Testis (tissue), 5 donors: ENCODE measurements at places on chromosomes 13 and 19. TPM values are rescaled to one million over a fixed set of nuclear protein-coding genes. Genes with fewer than 3 reads are reported as not detected.

GRCh38 chr13:99434258-99434788, 66.9 kb upstream of the TM9SF2 start:
- DNase-seq, result no peak
- peaks cover 6% of the 10 kb centered on the region for H3K4me1 ChIP-seq
- no peak overlapping the region for H3K27ac ChIP-seq
- H3K4me3 ChIP-seq, result no peak overlapping the region

DNA sequence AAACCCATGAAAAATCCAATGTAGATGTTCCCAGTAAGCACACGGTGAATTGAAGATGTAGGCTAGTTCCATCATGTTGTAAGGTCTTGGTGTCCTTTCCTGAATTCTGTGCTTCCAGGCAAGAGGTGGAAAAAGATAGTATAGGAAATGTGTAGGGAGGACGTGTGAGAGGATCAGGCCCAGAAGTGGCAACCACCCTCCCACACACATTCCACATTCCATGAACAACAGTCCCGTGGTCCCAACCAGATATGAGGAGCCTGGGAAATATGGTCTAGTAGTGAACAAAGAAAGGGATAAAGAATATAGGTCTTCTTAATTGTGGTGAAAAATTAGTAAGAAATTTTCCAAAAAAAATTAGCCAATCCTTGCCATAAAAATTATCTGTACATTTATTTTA, 1254.2 kb upstream of the SLC10A2 start:
- H3K4me1 ChIP-seq, result no peaks in the 10 kb centered on the region
- DNase-seq, result no peak
- H3K4me3 ChIP-seq, result no peak overlapping the region
- H3K27me3 ChIP-seq, result no peaks in the 10 kb centered on the region
- no peak overlapping the region for H3K27ac ChIP-seq
- no peaks in the 10 kb centered on the region for H3K36me3 ChIP-seq

DNA sequence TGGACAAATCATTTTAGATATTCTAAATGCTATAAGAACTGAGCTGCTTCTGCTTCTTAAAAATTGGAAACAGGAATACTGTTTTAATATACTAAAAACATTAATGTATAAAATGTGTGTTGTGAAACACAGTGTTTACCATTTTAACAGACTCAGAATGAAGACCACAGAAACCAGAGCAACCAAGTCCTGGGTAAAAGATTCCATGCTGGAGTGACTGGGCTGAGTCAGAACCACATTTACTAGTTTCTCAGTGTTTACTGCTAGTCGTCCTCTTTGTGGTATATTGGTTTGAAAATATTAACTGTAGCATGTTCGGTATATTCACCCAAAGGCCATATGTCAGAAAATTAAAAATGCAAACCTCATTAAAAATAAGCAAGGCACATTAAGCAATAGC, 31.9 kb downstream of the ANKRD10 start:
- no peak overlapping the region for H3K4me3 ChIP-seq
- no peaks in the 10 kb centered on the region for H3K4me1 ChIP-seq
- no peak overlapping the region for H3K27ac ChIP-seq

GRCh38 chr13:43324129-43324528, 300.7 kb downstream of the DNAJC15 start:
- no peaks in the 10 kb centered on the region for H3K27me3 ChIP-seq
- H3K4me1 ChIP-seq, result no peaks in the 10 kb centered on the region
- H3K27ac ChIP-seq, result no peak overlapping the region
- no peaks in the 10 kb centered on the region for H3K36me3 ChIP-seq
- H3K4me3 ChIP-seq, result no peak overlapping the region

- no peaks in the 10 kb centered on the region for H3K27me3 ChIP-seq
- H3K4me3 ChIP-seq, result no peak overlapping the region
- DNase-seq, result no peak
- H3K4me1 ChIP-seq, result no peaks in the 10 kb centered on the region
- no peaks in the 10 kb centered on the region for H3K36me3 ChIP-seq
- no peak overlapping the region for H3K27ac ChIP-seq
These were observed 586.9 kb upstream of the KLHL1 start for GRCh38 chr13:70694996-70695715.

- no peaks in the 10 kb centered on the region for H3K36me3 ChIP-seq
- H3K4me3 ChIP-seq, result no peak overlapping the region
- H3K27me3 ChIP-seq, result no peaks in the 10 kb centered on the region
- DNase-seq, result no peak
These were observed 146.2 kb downstream of the ABCC4 start for GRCh38 chr13:95155093-95155492.

- no peaks in the 10 kb centered on the region for H3K27me3 ChIP-seq
- H3K27ac ChIP-seq, result no peak overlapping the region
- no peak for DNase-seq
These were observed 49.9 kb downstream of the RAB20 start for GRCh38 chr13:110511509-110512181.

- DNase-seq, result peak; percentile 52
- H3K4me1 ChIP-seq, result peaks cover 13% of the 10 kb centered on the region
- H3K27ac ChIP-seq, result no peak overlapping the region
- no peaks in the 10 kb centered on the region for H3K27me3 ChIP-seq
- H3K4me3 ChIP-seq, result no peak overlapping the region
- H3K36me3 ChIP-seq, result no peaks in the 10 kb centered on the region
These were observed 7.9 kb upstream of the AKAP8L start for GRCh38 chr19:15426485-15427349.

DNA sequence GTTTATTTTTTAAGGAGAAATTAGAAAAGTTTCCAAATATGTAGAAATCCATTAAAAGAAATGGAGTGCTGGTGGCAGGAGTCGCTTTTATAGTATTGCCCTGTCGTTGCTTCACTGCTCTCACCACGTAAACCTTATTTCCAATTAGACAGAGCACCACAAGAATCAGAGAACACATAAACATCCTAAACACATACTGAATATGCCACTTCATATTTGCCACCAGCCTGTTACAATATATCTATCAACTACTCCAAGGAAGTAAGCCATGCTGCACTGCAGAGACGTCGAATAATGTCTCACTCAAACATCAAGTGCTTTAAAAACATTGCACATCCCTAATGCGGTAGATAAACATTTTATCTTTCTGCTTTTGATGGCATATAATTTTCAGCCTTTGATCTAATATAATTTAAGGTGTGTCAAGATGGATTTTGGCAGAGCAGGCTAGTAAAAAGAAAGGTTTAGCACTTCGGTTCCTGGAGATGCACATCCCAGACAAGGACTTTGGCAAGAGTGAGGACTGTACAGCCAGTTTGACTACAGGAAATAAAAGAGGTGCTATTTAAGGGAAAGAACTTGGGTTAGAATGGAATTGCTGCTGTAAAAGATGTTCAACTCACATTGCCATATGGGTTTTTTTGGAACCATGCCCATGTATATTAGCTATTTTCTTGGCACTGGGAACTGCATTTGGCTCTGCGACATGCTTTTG, 932.3 kb downstream of the EFNB2 start:
- H3K4me3 ChIP-seq, result no peak overlapping the region
- H3K27ac ChIP-seq, result no peak overlapping the region
- H3K4me1 ChIP-seq, result no peaks in the 10 kb centered on the region

DNA sequence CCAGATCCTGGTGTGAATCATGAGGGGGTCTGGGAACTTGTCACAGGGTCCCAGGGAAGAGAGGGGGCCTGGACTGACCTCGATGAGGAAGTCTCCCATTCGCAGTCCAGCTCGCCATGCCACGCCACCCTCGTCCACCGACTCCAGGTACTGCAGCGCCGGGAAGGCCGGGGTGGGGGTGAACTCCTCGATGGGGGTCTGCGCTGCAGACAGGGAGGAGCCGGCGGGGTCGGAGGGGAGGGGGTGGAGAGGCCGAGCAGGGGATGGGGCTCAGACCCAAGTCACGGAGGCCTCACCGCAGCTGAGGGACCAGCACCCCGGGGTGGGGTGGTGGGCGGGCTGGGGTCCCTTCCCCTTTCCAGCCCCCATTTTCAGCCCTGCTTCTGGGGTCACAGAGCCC, 30.8 kb downstream of the SHANK1 start:
- DNase-seq, result no peak
- no peaks in the 10 kb centered on the region for H3K27me3 ChIP-seq
- H3K36me3 ChIP-seq, result no peaks in the 10 kb centered on the region
- no peak overlapping the region for H3K27ac ChIP-seq
- no peaks in the 10 kb centered on the region for H3K4me1 ChIP-seq
- no peak overlapping the region for H3K4me3 ChIP-seq

DNA sequence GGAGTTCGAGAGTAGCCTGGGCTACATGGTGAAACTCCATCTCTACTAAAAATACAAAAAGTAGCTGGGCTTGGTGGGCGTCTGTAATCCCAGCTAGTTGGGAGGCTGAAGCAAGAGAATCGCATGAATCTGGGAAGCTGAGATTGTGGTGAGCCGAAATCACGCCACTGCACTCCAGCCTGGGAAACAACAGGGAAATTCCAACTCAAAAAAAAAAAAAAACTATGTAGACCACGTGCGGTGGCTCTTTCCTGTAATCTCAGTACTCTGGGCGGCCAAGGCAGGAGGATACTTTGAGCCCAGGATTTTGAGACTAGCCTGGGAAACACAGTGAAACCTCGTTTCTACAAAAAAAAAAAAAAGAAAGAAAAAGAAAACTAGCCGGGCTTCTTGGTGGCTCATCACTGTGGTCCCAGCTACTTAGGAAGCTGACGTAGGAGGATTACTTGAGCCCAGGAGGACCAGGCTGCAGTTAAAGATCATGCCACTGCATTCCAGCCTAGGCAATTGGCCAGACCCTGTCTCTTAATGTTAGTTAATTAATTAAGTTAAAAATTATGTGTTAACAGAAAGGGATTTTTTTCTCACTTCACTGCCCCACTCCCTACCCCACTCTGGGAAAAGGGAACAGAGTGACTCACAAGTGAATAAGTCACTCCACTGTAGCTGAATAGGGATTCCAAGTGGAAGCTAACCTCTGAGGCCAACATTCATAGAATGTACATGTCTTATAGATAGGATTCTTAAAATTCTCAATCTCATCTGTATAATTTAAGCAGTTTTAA, 2.2 kb downstream of the ZNF83 start:
- no peaks in the 10 kb centered on the region for H3K36me3 ChIP-seq
- H3K27ac ChIP-seq, result no peak overlapping the region
- H3K27me3 ChIP-seq, result no peaks in the 10 kb centered on the region
- no peak for DNase-seq
- no peaks in the 10 kb centered on the region for H3K4me1 ChIP-seq

The HTR2A gene
- total RNA-seq, result 1.4 TPM

The CERS1 gene
- 64.5 TPM for total RNA-seq

The CCDC70 gene
- 82.2 TPM for total RNA-seq

The IGFL4 gene
- 0.79 TPM for total RNA-seq

The CGB8 gene
- not detected for total RNA-seq

The FSD1 gene
- total RNA-seq, result 24.1 TPM

The LYL1 gene
- 15.9 TPM for total RNA-seq
